ENCODE measurements at places on chromosomes 5 and 9.

- peak; percentile 17 for DNase-seq
Observed at GRCh38 chr9:126516936-126517832, 96.5 kb upstream of the LMX1B start.

DNA sequence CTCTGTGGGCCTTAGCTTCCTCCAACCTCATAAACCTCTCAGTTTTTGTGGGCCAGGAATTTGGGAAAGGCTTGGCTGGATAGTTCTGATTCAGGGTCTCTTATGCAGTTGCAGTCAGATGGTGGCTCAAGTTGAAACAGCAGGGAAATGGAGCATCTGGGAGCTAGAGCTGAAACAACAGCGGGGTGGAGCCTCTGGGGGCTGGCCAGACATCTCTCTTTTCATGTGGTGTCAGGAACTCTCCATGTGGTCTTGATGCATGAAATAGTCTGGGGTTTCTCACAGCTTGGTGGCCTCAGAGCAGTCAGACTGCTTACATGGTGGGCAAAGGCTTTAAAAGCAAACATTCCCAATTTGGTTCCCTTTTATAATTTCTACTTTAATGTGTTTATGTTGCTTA lies 13.5 kb downstream of the ZNF346 start:
- DNase-seq, result no peak

DNA sequence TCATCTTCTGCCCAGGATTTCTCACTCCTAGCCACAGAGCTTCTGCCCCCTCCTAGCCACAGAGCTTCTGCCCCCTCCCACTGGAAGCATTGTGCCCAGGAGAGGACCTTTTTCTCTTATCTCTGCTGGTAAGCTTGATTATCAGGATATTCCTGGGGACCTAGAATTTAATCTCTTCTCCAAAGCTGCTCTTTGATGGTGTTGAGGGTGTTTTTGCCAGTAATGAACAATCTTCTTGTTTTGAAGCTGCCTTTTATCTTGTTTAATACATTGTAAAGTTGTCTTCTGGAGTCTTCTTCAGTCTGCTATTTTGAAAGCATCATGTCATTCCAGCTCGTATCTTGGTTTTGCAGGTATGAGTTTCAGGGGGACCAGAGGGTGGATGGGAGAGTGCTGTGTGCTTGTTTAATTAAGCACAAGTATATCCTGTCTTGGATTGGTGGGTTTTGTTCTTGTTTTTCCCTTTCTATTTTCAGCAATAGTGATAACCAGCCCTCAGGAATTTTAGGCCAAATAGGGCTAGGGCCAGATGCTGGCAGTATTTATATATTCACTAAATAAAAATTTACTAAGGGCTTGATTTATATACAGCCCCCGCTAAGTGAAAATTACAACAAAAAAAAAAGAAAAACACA lies 214.0 kb upstream of the DMRT1 start:
- no peak for DNase-seq

DNA sequence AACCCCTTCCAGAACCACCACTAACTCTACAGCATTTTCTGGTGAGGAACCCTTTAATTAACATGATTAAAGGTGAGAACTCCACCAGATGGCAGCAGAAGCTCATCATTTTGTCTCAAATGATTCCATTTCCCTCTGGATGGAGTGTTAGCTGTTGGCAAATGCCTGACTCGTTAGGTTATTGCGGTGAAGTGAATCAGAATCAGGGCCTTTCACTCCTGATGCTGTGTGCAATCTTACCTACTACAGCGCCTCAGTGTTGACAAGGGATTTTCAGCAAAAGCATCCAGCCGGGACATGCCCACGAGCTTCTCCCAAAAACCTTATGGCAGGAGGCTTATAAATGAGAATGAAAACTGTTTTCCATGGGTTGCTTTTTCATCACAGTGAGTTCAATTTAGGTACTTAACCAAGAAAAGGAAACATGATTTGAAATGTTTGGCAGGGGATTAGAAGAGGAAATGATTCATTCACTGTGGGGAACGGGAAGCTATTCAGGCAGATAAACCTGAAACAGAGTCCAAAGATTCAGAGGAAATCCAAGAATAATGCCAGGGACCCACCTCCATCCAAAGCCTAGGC lies 48.0 kb upstream of the CAST start:
- DNase-seq, result peak; percentile 46

DNA sequence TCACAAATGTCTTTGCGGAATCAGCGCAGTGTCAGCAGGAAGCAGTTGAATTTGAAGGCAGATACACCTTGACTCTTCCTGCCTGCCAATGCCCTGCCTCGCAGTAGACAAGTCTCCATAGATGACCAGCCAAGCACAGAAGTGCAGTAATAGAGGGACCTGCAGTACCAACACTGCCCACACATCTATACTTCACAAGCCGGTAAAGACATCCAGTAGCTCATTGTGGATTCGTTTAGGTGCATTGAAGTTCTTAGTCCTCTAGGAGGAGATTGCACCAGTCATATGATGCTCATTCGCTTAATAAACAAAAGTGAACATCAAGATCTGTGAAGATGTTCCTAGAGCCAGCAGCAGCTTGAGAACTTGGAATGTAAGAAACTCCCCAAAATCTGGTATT lies 7.1 kb upstream of the IFNA2 start:
- DNase-seq, result no peak

GRCh38 chr9:127185181-127185580 lies 62.7 kb upstream of the ANGPTL2 start:
- DNase-seq, result no peak

DNA sequence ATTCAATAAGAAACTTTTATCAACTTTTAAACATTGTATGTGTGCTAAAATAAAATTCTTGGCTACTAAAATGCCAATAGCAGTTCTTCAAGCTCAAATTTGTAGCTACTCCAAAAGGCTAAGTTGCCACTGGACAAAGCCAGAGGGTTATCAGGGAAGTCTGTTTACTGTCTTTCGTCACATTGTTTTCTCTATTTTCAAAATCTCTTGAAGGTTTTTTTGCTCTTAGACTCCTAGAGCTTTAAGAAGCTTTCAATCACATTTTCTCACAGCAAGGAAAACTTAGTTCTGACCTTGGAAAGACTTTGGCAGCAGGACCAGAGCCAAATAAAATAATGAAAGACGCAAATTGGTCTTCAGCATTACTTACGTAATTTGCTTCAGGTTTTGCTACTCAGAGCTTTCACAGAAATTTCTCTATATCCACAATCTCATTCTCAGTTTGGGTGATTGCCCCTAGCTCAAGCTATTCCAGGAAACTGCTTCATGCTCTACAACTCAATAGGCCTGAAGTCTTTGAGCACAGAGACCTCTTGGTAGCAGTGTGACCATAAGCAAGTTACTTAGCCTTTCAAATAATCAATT lies 257.7 kb downstream of the GABRG2 start:
- DNase-seq, result no peak

DNA sequence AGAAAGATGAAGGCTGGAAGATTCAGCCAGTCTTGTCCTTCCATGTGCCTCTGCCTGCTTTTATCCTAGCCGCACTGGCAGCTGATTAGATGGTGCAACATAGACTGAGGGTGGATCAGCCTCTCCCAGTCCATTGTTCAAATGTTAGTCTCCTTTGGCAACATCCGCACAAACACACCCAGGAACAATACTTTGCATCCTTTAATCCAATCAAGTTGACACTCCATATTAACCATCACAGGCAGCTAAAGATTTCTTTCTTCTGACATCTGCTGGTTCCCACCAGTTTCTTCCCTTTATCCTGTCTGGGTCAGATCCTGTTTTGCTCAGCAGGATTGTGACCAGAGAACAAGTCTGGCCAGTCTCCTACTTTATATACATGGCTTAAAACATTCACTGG lies 276.5 kb upstream of the TYRP1 start:
- DNase-seq, result no peak

GRCh38 chr9:83299571-83299970 lies 236.6 kb upstream of the RASEF start:
- no peak for DNase-seq

DNA sequence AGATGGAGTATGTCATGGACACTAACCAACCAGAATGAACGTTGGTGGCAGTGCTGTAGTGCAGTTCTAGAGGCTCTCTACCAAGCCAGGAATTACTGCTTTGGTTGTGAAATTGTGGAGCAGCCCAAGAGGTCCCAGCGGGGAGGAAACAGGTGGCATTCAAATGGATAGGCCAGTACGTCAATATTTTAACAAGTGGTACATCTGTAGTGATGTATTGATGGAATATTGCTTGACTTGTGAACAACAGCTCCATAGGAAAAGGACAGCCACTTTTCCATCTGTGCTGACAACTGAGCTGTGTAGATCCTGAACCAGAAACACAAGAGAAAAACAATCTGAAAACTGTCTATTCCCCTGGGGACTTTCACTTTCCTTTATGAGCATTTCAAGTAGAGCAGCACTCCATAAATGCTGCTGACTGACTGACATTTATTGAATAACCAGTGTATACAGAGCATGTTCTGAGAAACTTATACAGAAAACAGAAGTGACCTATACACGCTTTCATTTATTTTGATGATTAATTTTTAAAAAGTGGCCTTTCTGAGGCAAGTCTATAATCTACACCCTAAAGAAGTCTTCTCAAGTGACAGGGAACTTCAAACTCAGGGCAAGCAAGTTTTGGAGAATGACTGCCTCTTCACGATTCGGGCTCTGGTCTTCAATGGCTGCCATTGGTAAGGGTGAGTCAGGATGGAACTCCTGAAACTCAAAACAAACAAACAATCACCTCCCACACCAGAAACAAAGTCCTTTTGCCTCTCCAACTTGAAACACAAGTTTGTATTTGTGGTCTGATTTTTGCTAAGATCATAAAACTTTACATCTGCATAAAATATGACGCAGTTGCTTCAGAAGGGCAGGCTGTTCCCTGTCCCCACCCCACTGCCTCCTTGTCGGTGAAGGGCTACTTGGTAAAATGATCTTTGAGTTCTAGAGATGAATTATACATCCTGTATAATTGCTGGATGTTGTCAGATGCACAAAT lies 362.4 kb downstream of the NDUFS4 start:
- DNase-seq, result no peak

DNA sequence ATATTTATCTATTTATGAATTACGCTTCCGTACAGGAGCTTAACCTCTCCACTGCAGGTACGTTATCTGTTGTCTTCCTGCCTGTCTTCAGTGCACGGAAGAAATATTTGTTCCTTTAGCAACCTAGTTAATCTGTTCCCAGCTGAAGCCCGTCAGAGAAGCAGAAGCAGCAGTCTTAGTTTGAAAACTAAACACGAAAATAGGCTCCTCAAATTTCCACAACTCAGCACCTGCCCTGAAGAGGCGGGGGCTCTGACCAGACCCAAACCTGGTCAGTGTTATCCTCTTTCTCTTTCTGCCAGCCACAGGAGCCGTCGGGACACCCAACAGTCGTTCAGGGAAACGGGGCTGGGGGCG lies 462 bp downstream of the NUDCD2 start:
- DNase-seq, result no peak

- DNase-seq, result no peak
Observed at GRCh38 chr9:132182314-132183091, 20.6 kb downstream of the NTNG2 start.

- DNase-seq, result no peak
Observed at GRCh38 chr9:106481013-106481609, 381.9 kb upstream of the ZNF462 start.

- no peak for DNase-seq
Observed at GRCh38 chr5:179406031-179406961, 61.0 kb upstream of the ADAMTS2 start.

- no peak for DNase-seq
Observed at GRCh38 chr5:82728926-82729702, 348.1 kb downstream of the TMEM167A start.

DNA sequence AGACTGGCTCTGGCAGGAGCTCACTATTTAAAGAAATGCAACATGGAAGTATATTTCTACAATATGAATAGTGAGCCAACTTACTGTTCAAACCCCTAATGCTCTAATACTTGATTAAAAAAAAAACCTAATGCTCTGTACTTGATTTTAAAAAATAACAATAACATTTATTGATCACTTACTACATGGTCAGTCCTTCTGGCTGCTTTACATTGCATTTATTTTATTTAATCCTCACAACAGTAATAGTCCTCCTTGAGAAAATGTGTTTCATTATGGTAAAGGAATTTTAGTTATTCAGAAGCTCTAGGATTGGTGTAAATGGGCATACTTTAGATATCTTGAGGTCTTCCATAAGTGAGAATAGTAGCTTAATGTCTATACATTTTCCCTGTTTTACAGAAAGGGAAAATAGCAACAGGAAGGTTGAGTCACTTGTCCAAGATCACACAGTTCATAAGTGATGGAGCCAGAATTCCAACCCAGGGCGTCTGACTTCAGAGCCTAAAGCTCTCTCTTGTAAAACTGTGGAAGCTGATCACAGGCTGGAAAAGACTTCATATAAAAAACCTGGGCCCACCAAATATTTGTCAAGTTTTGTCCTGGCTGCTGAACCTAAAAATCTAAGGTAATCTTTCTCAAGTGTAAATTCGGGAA lies 1.0 kb downstream of the STARD4 start:
- no peak for DNase-seq

- DNase-seq, result no peak
Observed at GRCh38 chr5:142697356-142698255, 11.7 kb upstream of the FGF1 start.

DNA sequence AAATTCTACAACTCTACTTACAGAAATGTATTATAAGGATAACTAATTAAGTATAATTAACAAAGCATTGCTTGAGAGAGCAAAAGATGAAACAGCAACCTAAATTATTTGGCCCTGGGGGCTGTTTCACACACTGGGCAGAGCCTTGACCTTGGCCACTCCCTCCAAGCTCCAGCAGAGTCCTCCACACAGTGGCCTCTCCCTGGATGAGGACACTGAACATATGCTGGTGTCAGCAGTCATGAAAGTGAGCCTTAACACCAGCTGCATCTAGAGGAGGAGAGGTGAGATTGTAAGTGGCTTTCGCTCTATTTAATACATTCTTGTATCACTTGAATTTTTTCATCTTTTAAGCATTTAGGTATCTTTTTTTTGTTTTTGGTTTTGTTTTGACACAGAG lies 23.3 kb upstream of the ZDHHC12 start:
- DNase-seq, result no peak
